ENCODE measurements at places on chromosomes 11 and 22. TPM values are rescaled to one million over a fixed set of nuclear protein-coding genes. Genes with fewer than 3 reads are reported as not detected.

CYB5R2 gene
- 4.4 TPM for total RNA-seq

SCN2B gene
- 0.43 TPM for total RNA-seq

GSTP1 gene
- total RNA-seq = 486 TPM

SPI1 gene
- not detected for total RNA-seq

TMEM25 gene
- total RNA-seq = 11.2 TPM

PANX3 gene
- not detected for total RNA-seq

ACTN3 gene
- total RNA-seq = 0.32 TPM

PGR gene
- under 0.01 TPM for total RNA-seq

DDX17 gene
- 366 TPM for total RNA-seq

ANKK1 gene
- total RNA-seq = 0.17 TPM

RFPL1 gene
- total RNA-seq = not detected

RELA gene
- total RNA-seq = 13.4 TPM

GSTT2B gene
- total RNA-seq = 1.4 TPM

EXPH5 gene
- 1.5 TPM for total RNA-seq

SCGB1C1 gene
- total RNA-seq = not detected

DKK3 gene
- total RNA-seq = 441 TPM

THYN1 gene
- total RNA-seq = 69.8 TPM

NELL1 gene
- total RNA-seq = not detected

MS4A12 gene
- total RNA-seq = not detected

C11orf65 gene
- total RNA-seq = 1.6 TPM

MFNG gene
- total RNA-seq = not detected

NCR3LG1 gene
- 2.2 TPM for total RNA-seq

ANGPTL5 gene
- total RNA-seq = 0.63 TPM

NEFH gene
- total RNA-seq = 0.32 TPM

CLCF1 gene
- total RNA-seq = 3.0 TPM

ART1 gene
- total RNA-seq = not detected
